ENCODE measurements at places on chromosomes 2 and 18.

- no peak for DNase-seq
Measured at GRCh38 chr2:65701191-65701590, 268.8 kb upstream of the SPRED2 start.

DNA sequence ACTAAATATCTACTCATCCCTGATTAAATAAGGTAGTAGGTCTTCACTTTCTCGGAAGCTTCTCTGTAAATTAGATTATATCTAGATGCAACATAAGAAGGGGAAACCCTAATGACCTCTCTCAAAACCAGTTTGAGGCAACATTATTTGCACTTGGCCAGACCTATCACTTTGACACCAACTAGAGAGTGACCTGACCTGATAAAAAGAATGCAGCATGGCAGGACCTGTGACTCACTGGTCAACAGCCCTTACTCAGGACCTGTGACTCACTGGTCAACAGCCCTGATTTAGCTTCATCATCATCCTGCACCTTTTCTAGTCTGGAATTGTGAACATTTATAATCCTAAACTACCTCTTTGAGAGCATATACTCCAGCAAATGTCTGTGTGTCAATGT is 1957.7 kb upstream of the CELF4 start:
- no peak for DNase-seq

DNA sequence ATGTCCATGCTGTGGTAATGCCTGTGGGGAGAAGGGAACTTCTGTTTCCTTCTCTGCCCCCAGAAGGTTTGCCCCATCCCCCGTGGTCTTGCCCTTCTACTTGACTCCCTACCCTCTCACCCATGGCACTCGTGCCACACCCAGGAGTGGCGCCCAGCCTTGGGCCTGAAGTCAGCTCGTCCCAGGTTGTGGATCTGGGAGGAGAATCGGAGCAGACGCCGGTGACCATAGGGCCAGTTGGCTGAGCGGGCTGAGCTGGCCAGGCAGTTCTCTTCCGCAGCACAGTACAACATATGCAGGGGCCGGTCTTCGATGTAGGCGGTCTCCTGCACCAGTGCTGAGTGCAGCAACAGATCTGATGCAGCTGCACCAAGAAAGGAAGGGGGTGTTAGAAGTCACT is 4.7 kb downstream of the HTRA2 start:
- no peak for DNase-seq

DNA sequence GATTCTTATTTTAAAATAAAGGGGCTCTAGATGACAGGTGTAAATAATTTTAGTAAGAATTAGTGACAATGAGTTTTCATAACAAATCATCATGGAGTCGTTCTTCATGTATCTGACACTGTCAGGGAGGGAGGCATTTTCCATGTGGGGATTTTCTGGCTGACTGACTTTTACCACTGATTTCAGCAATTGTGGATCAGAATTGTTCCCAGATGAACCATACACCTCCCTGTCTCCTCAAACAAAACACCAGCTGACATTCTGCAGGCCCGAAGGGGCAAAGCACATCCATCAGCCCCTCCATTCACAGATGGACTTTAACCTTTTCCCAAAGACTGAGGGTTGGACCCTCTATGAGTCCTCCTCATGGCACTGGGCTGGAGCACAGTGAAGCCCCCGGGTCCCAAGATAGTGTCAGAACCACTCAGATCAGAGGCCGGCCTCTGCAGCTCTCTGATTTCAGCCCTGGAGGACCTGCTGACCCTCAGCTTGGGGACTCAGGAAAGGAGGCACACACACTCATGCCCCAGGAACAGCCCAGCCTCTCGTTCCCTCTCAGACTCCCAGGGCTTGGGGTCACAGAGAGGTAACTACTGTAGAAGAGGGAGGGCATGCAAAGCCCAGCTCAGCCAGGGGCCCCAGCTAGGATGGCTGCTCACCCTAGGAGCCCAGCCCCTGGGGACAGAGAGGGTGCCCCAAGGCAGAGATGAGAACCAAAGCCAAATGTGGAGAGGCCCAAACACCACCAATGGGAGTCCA is 43.2 kb upstream of the LOXHD1 start:
- no peak for DNase-seq

- no peak for DNase-seq
Measured at GRCh38 chr18:59835605-59836379, 64.0 kb upstream of the PMAIP1 start.

DNA sequence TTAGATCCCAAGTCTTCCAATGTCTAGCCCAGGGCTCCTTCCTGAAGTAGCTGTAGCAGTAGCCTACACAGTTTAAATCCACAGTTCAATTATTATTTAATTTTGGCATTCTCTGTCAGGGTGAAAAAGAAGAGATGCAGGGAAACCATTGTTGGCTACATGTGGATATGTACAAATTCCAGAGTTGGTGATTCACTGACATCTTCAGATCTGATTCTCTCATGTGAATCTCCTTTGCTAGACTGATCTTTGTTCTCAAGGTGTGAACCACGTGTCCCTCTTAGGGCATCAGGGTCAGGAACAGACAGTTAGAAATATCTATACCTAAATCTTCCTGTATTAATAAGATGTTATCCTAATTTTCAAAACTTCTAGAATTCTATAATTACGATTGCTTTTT is 36.7 kb downstream of the ADCYAP1 start:
- DNase-seq = no peak

DNA sequence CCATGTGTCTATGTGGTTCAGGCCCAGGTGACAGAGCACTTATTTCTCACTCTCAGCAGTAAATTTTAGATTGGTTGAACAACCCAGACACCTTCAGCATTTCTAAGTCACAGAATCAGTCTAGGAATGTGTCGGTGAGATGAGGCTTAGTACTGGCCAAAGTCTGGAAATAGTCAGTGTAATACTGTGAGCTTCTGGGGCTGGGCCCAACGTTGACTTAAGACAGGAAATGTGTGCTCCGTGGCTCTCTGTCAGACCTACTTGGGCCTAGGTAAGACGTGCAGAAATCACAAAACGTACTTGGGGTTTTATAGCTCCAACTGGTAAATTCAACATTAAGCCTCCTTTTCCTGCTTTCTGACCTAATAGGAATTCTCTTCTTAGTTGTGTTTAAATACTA is 160.3 kb upstream of the COL3A1 start:
- DNase-seq = no peak

DNA sequence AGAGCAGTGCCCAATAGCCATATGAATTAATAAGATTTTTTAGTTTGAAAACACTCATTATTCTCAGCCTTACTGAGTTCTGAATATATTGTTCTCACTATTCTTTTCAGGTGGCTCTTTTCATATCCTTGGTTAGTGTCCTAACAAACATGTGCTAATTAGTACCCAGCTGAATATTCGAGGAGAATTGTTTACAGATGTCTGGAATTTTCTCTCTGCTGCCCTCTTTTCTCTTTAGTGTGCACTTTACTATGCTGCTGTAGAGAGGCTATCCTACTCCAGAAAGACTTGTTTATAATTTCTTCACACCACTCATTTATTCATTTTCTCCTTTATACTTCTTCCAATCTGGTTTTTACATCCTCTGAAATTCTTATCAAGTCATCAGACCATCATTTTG is 405.3 kb downstream of the SPAG16 start:
- no peak for DNase-seq

GRCh38 chr2:235328991-235329390 is 164.9 kb upstream of the AGAP1 start:
- DNase-seq = no peak

GRCh38 chr2:21916934-21917522 is 793.3 kb downstream of the TDRD15 start:
- no peak for DNase-seq

- DNase-seq = no peak
Measured at GRCh38 chr2:235506997-235507615, 13.3 kb downstream of the AGAP1 start.
